AG04450 (cell line): ENCODE measurements at places on chromosomes 2 and 18.

- DNase-seq = no peak
Observed at GRCh38 chr2:170965446-170966225, 36.6 kb downstream of the GORASP2 start.

DNA sequence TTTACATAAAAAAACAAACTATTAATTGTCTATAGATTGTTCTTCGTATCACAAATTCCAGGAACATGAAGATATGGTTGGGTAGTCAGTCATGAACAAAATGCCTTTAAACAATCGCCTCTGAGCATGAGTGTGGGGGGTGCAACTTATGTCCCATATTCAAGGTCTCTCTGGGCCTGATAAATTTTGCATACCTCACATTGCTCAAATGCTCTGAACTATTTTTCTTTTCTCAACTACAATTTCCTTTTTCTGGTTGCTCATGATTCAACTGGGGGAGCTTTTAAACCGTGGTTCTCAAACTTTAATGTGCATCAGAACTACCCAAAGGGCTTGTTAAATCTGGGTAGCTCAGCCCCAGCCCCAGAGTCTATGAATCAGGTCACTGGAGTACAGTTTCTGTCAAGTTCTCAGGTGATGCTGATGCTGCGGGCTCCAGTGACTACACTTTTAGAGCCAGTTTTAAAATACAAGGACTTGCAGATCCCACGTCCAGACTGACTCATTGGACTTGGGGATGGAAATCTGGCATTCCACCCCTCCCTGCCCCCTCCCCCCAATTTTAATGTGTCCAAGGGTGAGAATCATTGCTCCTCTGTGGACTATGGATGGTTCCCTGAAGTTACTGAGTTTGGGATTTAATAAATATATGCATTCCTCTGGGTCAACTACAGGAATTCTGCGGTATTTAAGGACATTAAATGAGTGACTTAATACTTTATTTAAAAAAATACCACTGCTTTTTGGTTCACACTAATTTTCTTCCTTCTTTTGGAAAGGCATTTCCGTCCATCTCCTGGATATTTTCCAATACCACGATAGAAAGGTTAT lies 1.5 kb upstream of the GPD2 start:
- no peak for DNase-seq

- DNase-seq = no peak
Observed at GRCh38 chr2:10126632-10127026, 4.1 kb downstream of the RRM2 start.

GRCh38 chr18:58168221-58168620 lies 124.2 kb downstream of the NEDD4L start:
- no peak for DNase-seq

DNA sequence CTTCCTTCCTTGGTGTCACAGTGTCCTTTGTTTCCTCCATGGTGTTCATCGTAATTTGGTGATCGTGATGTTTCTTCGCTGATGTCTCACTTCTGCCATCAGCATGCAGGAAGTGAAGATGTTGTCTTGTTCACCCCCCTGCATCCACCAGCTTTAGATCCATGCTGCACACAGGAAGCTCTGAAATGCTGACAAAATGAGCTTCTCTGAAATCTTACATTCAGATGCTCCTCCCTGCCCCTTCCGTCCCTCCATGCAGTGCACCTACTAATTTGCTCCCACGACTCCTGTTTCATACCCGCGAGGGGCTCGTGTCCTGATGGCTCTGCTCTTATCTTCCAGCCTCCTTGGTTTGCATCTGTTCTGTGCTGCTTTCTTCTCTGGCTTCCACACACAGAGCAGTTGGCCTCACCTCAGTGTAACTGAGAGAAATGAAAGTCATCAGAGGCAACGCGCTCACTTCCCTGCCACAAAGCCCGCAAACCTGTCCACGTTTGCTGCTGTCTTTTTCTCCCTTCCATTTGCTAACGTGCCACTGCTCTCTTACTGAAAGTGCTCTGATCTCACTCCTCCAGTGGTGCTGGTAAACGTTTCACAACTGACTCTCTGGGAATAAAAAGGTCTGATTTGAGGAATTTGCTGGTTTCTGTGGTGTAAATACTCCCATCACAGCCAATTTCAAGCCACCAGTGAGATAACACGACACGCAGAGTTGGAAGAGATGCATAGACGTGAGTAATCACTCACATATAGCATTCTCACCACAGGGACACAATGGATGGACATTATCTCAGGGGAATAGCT lies 41.0 kb upstream of the MGAT4A start:
- no peak for DNase-seq

DNA sequence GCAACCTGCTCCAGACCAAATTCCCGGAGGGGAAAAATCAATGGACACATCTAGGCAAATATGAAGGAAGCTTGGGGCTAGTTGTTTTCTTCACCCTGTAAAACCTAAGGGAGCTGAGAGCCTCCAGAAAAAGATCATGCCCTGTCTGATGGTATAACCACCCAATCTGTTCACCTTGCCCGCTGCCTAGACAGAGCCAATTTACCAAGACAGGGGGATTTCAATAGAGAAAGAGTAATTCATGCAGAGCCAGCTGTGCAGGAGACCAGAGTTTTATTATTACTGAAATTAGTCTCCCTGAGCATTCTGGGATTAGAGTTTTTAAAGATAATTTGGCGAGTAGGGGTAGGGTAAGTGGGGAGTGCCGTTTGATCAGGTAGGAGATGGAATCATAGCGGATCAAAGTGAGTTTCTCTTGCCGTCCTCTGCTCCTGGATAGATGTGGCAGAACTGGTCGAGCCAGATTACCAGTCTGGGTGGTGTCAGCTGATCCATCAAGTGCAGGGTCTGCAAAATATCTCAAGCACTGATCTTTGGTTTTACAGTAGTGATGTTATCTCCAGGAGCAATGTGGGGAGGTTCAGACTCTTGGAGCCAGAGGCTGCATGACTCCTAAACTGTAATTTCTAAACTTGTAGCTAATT lies 35.1 kb upstream of the B4GALT6 start:
- no peak for DNase-seq

DNA sequence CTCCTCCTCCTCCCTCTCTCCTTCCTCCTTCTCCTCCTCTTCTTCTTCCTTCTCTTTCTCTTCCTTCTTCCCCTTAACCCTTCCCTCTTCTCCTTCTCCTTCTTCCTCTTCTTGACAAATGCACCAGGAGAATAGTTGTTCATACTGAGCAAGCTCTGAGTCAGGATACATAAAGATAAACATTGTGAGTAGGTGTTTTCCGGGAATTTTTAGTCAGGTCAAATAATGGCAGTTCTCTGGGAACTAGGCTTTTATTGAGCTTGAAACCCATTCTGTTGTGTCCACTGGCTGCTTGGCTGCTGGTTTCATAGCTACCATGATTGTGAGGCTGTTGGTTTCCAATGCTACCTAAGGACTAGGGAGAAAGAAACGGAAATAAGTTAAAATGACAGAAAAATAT lies 1144.7 kb upstream of the DDX18 start:
- no peak for DNase-seq

GRCh38 chr2:200786826-200787225 lies 24.9 kb upstream of the BZW1 start:
- DNase-seq = peak; percentile 27
